ENCODE measurements at places on chromosomes 2 and 18.

GRCh38 chr2:127573298-127573697 lies 37.8 kb downstream of the MYO7B start:
- no peak for DNase-seq

DNA sequence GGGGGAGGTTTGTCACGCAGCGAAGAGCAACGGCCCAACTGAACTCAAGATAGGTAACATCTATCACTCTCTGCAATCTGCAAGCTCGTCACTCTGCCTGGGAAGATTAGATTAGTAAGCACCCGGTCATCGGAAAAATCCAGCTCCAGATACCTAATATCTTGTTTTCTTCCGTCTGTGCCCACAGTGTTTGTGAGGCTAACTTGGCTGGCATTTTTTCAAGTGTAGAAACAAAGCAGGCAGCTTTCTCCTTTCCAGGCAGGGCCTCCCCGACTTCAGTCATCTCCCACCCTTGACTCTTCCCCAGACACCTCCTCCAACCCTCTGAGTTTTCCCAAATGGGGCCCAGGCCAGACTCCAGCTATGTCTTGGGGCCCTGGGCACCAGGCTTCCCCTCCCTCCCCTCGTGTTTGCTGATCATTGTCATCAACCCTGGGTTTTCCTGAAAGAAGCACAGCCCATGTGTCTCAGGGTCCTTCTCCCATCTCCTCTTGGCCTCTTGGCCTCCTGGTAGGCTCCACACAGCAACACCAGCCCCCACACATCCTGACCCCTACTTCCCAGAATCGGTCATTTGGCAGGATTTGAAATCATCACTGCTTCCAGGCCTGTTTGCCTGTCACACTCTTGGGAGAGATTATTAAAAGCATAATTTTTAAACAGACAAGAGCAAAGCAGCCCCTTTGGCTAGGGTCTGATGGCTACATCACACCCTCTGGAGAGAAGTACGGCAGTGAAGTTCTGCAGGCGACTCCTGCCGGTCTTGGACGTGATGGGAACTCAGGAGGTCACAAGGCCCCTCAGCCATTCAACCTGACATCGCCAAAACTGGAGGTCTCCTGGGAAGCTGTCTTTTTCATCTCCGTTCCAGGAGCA lies 144.9 kb upstream of the ID2 start:
- DNase-seq: no peak

DNA sequence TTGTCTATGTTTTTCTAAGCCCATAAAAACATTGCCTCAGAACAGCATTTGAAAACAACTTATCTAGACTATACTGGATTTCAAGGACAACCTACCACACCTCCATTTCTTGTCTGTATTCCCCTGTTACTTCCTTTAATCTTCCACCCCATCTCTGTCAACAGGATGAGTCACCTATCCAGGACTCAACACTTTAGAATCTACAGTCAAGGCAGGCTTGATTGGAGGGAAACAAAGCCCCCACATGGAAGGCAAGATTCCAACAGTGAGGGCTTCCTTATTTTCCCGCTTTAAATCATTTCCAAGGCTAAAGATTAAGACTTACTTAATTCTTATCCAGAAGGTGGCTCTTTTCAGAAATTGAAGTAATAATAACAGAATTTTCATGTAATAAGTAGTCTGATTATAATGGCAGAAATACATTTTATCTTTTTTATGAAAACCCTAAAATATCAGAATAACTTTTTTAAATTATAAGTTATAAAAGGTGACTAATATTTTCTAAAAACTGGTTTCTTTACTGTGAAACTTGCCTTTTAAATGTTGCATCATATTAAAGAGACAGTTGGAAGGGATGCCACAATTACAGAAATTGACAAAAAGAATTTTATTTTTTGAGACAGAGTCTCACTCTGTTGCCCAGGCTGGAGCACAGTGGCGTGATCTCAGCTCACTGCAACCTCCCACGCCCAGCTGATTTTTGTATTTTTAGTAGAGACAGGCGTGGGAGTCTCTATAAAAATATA lies 138.7 kb upstream of the CCDC150 start:
- DNase-seq: no peak

GRCh38 chr2:147433822-147434221 lies 411.0 kb upstream of the ACVR2A start:
- no peak for DNase-seq

- DNase-seq: no peak
Measured at GRCh38 chr18:14974088-14974487, 226.1 kb downstream of the ANKRD30B start.

- no peak for DNase-seq
Measured at GRCh38 chr2:22076454-22076853, 952.7 kb downstream of the TDRD15 start.

DNA sequence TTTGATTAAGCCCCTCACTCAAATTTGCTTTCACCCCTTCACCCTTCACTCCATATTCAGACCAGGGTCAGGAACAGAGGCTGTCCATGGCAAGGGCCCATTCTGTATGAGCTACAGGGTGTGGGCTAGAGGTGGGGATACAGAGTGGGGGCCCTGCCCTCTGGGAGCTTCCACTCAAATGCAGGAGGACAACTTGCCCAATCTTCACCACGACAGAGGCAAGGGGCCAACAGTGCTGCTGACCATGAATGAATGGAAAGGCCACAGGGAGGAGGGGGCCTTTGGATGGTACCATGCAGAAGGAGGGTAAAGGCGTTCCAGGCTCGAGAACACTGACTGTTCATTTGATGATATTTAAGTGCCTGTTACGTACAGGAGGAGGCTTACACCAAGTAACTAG lies 22.8 kb downstream of the ADRA2B start:
- DNase-seq: peak; percentile 1

DNA sequence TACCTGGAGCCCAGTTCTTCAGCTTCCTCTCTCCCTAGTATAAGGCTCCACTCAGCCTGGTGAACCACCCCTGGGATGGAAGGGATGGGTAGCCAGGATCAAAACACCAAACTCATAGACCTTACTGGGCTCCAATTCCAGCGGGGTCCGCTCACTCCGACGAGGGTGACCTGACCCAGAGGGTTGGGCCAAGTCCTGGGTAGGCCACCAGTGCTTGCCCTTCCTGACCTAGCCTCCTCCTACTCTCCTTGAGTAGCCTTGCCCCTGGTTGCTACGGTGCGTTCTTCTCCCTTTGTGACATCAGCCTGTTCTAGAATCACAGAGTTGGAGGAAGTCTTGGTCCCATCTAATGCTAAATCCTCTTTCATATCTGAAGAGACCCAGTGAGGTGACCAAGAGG lies 537 bp upstream of the STAT4 start:
- DNase-seq: peak; percentile 41

GRCh38 chr2:231575612-231576256 lies 16.9 kb upstream of the TEX44 start:
- no peak for DNase-seq

GRCh38 chr2:25054720-25055119 lies 12.8 kb downstream of the EFR3B start:
- no peak for DNase-seq

DNA sequence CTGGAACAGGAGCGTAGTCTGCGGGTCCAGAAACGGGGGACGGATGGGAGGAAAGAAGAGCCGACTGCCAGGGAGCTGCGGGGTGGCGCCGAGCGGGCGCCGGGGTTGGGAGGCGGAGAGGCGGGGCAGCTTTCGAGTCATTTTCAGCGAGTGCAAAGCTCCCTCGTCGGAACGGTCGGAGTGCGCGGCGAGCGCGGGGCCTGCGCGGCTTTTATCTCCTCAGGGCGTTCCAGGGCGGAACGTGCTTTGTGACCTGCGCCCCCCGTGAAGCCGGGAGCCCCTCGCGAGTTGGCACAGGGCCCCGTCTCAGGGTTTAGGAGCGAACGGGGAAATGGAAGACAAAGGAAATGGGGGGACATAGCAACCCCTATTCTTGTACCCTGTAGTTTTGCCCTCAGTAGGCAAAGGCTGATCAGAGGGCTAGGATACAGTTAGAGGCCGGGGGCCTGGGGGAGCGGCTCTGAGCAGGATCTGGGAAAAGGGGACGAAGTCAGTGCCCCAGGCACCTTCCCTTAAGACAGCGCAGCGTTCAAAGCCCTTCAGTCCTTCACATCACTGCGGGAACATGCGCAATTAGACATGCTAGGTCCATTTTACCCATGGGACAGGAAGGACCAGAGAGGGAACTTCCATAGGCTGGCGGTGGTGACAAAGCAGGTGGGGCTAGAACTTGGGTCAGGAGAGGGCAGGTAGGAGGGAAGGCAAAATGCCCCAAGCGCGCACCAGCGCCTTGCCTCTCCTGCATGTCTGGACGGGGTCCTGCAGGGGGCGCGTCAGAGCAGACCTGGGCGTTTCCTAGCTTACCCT lies 60.1 kb upstream of the IL1RL1 start:
- peak; percentile 77 for DNase-seq

DNA sequence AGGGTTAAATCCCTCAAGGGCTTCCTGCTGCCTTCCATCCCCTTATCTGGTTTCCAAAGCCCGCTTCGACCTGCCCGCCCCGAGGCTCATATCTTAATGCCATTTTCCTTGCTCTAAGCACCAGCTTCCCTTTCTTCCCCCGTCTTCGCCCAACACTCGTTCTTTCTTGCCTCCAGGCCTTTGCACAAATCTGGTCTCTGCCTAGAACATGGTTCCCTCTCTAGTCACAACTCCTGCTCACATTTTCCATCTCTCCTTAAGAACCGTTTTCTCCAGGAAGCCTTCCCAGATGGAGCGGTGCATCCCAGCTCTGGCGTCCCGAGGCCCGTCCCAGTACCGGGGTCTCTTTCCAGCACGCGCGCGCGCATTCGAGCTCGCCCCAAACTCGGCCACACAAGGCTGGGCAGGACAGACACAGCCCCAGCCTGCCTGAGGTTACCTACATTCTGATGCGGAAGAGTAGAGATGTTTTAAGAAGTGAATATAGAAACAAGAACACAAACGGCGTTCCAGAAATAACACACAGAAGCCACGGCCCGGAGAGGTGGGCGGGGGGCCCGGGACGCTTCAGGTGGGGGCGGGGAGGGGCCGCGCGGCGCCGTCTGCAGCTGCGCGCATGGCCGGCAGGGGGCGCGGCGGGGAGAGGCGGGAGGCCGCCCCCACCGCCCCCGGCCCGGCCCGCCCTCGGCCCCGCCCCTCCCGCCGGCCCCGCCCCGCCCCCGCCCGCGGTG lies at the start of gene DGKD:
DGKD (plus strand) TSS at position 726 of the 731 bp plus-strand sequence. CDS start 25 bp downstream, outside the sequence.
- peak; percentile 72 for DNase-seq

DNA sequence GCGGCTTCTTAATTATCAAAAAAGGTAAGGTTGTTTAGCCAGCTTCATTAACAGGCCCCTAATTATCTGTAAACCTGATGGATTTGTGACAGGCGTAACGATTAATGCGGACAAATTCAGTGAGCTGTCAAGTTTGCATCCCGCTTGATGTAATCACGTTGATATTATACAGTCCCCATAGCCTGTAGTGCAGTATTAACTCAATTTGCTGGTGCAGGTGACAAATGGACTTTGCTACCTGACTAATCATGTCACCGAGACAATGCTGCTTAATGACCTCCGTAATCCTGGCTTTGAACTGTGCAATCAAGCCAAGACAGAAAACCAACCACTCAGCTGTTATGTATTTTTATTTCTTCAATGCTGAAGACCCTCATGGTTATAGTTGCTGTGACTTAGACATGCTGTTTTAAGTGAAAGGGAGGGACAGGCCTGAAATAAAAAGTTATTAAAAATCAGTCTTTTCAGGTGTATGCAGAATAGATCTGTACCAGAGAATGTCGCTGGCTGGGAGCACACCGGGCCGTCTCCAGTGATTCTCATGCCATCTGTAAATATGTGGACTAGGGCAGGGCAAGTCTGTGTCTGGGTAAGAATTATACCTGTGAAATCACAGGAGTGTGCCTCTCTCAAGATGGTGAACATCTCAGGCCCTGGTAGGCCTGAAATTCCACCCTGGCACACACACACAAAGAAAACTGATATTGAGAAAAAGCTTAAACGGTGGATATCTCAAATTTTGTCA lies 4.3 kb downstream of the TSHZ1 start:
- DNase-seq: no peak

GRCh38 chr2:212990697-212991096 lies 160.7 kb downstream of the IKZF2 start:
- no peak for DNase-seq

GRCh38 chr18:35920623-35921022 lies 51.9 kb upstream of the RMP24 start:
- DNase-seq: no peak

DNA sequence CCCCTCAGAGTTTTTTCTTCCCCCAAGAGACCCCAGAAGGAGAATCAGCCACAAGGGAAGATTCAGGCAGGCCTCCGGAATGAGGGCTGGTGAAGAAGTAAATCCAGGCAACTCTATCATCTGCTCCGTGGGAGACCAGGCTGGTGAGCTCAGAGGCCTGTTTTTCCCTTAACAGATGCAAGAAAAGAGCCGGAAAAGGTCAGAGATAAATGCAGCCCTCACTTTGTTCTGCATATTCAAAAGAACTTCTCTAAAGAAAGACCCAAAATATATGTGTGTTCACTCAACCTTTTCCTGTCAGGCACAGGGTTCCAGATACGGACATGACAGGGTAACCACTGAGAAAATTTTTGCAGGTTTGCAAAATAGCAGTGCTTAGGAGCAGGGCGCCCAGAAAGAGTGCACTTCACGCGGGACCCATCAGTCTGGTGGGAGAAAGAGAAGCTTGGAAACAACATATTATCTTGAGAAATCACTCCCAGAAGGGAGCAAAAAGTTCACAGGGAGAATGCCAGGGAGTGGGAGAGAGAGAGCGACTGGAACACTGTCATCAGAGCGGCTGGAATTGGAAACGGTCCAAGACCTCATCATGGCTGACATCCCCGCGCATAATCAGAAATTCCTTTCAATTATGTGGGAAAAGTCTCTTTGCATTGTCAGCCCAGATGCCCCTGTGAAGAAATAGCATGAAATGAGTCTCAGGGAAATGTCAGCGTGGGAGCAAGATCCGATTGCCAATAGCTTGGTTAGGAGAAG lies 244.8 kb upstream of the SLC14A2 start:
- no peak for DNase-seq

DNA sequence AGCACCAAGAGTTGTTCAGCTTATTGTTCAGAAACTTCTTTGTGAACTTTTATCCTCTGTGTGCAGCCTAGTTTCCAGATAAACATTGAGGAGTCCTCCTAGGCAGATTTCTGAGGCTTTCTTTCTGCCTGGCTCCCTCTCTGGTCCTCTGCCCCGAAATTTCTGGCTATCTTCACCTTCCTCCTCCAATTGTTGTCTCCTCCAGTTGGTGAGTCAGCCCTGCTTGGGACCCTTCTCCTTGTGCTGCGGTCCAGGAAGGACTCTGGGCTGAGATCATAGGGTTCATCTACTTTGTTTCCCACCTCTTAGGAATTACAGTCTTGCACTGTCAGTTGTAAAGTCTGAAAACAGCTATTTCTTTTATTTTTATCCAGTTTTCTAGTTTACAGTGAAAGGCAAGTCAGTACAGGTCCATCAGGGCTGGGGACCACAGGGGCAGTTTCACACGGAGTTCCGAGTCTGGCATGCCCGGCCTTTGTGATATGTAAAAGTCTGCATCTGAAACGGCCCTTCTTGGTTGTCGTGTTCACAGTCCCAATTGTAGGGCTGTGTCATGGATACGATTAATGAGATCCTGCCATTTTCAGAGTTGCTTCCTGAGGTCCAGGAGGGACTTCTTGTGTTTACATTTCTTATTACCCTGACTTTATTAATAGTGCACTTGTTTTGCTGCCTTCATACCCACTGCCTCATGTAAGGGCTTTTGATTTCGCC lies 100.8 kb downstream of the SMC6 start:
- DNase-seq: no peak
